Activated effector memory CD4-positive, alpha-beta T cell treated with anti-CD3 and anti-CD28 coated beads, Interleukin-2, amount 50 U/mL, for 16 hours (primary cell): ENCODE measurements at places on chromosomes 1 and 21.
A peak's percentile ranks its signal among the peaks of the same experiment; 100 is the strongest.

- DNase-seq: no peak
Observed at GRCh38 chr1:50559421-50559820, 136.2 kb upstream of the DMRTA2 start.

DNA sequence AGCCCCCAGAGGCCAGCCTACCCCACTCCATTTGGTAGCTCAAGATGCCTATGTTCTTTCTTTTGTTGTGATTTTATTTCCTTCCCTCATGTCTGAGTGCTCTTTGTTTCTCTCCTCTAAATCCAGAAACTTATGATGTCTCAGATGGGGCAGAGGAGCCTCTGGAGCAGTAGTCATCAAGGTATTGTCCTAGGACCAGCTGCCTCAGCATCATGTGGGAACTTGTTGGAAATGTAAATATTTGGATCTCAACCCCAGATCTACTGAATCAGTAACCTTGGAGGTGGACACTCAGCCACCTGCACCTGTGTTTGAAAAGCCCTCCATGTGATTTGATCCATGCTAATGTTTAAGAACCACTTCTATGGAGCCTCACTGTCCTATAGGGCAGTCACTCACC, 593.1 kb upstream of the PLXNA2 start:
- DNase-seq: no peak

GRCh38 chr1:88562991-88563390, 121.1 kb upstream of the PKN2 start:
- DNase-seq: no peak

DNA sequence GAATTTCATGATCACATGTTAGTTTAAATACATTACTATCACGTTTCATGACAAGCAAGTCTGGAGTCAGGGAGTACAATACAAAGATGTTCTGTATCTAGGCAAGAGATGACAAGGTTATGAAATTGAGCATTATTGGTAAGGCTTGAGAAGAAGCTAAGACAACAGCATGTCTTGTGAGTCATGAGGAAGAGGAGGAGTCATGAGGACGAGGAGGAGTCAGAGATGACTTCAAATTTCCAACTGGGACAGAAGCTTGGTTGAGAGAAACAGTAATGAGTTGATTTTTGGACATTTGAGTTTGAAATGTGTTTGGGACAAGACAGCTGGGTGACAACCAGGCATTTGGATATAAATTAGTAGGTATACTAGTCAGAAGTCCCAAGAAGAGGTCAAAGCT, 4.3 kb upstream of the UBE2U start:
- DNase-seq: no peak

GRCh38 chr1:52706136-52706670, 8.1 kb upstream of the COA7 start:
- no peak for DNase-seq

DNA sequence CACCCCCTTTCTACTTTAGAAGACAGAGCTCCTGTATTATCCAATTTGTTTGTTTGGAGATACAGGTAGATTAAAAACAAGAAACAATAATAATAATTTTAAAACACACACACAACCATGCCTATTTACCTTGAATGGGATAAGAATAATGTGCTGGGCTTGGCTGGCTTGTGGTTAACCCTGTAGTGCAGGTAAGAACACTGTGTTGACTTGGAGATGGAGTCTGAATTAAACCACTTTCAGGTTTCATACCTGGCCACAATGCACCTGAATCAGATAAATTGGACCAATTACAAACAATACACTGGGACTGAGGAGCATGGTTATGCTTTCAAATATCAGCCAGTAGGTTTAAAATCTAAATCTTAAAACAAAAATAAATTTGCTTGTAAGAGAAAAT, 60.8 kb downstream of the EYA3 start:
- no peak for DNase-seq

DNA sequence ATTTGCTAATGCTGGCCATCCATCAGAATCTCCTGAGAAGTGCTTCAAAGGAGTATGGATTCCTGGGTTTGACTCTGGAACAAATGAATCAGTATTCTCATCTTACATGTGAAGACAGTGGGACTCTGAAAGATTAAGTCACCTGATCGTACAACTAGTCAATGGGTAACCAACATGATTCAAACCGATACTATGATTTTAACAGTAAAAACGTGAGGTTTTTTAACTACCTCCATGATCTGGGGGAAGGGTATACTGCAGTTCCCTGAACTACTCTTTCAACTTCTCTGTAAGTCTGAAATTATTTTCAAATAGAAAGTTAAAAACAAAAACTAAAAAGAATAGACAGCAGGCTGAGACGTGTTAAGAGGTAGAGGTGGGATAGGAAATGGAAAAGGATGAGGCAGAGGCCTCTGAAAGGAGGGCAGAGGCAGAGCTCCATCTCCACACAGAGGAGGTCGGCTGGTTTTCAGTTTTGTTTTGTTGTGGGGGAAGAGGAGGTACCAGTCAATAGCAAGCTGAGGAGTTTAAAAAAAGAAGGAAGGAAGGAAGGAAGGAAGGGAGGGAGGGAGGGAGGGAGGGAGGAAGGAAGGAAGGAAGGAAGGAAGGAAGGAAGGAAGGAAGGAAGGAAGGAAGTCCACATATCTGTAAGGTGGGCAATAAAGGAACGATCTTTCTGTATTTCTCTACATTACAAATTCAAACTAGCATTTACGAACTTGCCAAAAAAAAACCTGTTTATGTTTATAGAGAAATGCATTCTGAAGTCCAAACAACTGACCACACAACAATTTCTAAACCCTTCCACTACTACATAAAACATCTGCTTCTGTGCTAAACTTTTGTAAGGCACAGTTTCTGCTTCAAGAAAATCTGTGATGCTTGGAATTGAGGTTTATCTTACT, 213.1 kb downstream of the RERE start:
- no peak for DNase-seq

GRCh38 chr21:43585924-43586413, 73.3 kb downstream of the HSF2BP start:
- no peak for DNase-seq

- DNase-seq: no peak
Observed at GRCh38 chr1:7786795-7787194, 2.7 kb downstream of the PER3 start.

GRCh38 chr1:41659903-41660302, 175.4 kb upstream of the EDN2 start:
- DNase-seq: peak; percentile 48

DNA sequence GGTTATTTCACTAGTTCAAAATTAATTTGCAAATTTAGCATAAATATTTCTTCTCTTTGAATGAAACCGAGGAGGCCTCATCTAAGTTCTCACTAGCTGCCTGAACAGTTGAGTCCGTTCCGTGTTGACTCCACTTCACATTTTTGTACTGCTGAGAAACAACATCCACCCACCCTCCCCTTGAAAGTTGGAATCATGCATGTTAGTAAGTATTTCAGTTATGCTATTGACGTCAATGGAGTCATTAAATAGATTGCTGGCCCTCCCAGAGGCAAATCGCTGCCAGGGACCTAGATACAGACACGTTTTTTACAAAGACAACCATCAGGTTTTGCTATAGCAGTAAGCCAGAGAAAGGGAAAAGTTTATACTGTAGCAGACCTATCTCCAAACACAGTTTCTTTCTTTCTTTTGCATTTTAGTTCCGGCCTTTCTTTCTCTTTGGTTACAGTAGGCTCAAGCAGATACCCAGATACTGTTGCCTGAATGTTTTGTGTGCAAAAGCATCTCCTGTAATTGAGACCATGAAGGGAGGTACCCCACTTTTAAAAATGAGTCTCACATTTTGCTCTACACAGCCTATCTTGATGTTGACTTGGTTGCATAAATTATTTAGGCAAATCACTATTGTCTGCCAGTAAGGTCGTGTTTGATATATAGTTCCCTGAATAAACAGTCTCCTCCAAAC, 262.6 kb upstream of the SGIP1 start:
- no peak for DNase-seq

GRCh38 chr1:67559222-67559700, 125.7 kb upstream of the GADD45A start:
- no peak for DNase-seq

GRCh38 chr1:43402089-43402865, 12.6 kb downstream of the SZT2 start:
- no peak for DNase-seq

GRCh38 chr21:26809745-26810144, 35.5 kb downstream of the ADAMTS1 start:
- no peak for DNase-seq

- DNase-seq: no peak
Observed at GRCh38 chr1:158180741-158181576, at the start of gene CD1D. TSS of gene CD1D (plus strand) at chr1:158180895. CDS start at chr1:158181102, 207 bp downstream.

GRCh38 chr1:204909109-204909508, 38.4 kb downstream of the NFASC start:
- DNase-seq: no peak

DNA sequence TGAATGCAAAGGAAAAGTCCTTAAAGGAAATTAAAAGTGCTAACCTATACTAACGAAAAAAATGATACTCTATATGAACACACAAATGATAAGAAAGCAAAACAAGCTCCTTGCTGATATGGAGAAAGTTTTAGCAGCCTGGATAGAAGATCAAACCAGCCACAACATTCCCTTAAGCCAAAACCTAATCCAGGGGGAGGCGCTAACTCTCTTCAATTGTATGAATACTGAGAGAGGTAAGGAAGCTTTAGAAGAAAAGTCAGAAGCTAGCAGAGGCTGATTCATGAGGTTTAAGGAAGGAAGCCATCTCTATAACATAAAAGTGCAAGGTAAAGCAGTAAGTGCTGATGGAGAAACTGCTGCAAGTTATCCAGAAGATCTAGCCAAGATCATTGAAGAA, 3.4 kb downstream of the KRTAP23-1 start:
- no peak for DNase-seq

DNA sequence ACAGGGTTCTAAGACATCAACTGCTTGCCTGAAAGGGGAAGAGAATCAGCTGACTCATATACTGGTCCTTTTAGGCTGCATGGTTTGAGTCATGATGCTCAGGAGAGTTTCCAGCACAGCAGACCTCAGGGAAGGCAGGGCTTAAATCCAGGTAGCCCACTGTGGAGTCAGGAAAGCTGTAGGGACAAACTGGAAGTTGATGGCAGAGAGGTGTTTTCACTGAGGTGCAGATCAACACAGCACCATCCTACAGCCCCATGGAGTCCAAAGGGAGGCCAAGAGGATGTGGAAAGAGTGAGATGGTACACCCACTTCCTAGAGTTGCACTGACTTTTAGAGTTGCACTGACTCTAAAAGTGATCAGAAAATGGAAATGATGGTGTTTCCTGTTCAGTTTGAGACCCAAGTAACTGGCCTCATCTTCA, 252.4 kb upstream of the DUSP10 start:
- no peak for DNase-seq

GRCh38 chr1:106962591-106962990, 93.9 kb upstream of the PRMT6 start:
- DNase-seq: no peak

GRCh38 chr1:84598418-84598817, 24.2 kb upstream of the CTBS start:
- DNase-seq: no peak

DNA sequence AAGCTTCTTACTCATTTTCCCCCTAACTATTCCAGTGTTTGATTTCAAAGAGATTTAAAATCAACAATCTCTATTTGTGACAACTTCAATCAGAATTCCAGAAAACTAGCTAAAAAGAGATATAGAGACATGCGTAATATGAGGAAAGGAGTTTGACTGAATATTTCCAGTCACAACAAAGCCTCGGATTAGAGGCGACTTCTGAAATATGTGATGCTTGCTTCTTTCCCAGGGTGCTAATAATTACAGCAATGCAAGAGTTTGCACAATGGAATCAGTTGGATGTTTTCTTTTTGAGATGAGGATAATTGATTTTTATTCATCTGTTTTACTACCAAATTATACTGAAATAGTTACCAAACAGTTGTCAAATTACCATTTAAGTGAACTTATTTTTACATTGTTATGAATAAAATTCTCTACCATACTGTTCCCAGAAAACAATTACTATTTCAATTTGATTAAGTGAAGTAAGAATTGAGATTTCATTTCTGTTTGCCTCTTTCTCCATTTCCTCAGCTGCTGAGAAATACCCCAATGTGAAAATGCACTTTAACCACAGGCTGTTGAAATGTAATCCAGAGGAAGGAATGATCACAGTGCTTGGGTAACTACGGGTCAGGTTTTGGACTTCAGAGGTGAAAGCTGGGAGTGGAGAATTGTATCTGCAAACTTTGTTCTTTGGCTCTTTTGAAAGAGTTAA, 28.1 kb downstream of the KMO start:
- DNase-seq: no peak

- no peak for DNase-seq
Observed at GRCh38 chr1:167298325-167298724, 77.6 kb downstream of the POU2F1 start.

DNA sequence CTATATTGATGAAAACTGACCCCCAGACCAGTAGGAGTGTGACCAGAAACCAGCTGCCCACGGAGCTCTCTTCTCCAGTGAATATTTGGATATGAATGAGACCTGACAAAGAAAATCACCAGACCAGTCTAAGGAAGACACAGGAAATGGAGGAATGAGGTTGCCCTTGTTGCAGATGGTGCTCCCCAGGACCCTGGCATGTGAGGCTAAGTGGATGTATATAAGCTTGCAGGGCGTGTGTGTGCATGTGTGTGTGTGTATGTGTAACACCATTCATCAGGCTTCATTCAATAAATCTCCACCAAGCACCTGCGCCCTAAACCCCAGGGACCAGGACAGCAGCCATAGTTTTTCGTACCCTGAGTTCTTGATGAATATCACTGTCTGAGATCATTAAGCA, 14.4 kb downstream of the PHLDA3 start:
- DNase-seq: no peak

DNA sequence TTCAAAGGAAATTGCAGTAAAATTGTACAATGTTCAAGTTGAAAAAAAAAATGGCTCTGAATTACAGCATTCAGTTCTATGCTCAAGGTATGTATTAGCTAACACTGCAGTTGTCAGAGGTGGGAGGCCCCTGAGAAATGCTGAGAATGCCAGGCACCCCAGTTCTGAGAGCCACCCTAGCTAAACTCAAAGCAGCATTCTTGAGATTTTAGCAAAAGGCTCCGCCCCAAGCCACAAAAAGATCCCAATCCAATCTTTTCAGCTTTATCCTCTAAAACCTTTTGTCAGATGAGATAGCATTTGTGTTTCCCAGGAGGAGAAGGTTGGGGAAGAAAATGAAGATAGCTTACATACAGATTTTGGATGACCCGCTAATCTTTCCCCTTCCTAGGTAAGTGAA, 68.8 kb downstream of the SMYD2 start:
- no peak for DNase-seq

DNA sequence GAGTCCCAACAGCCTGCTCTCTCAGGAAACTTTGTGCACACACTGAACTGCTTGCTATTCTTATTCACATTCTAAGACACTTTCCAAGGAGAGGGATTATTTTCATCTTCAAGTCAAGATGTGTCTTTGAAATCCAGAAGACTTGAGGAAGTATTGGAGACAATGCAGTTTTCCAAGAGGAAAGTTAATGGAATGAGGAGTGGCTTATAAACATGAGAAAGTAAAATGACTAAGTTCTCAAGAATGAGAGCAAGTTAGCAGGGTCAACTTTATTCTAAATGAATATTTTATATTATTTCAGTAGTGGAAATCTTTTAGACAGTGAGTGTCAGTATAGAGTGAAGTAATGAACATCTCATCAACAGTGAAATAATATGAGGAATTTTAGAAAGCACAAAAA, 1239.3 kb downstream of the MRPL39 start:
- DNase-seq: no peak

GRCh38 chr1:227092069-227092468, 152.0 kb downstream of the COQ8A start:
- no peak for DNase-seq
